ENCODE measurements at places on chromosomes 5 and 9.
A peak's percentile ranks its signal among the peaks of the same experiment; 100 is the strongest.

DNA sequence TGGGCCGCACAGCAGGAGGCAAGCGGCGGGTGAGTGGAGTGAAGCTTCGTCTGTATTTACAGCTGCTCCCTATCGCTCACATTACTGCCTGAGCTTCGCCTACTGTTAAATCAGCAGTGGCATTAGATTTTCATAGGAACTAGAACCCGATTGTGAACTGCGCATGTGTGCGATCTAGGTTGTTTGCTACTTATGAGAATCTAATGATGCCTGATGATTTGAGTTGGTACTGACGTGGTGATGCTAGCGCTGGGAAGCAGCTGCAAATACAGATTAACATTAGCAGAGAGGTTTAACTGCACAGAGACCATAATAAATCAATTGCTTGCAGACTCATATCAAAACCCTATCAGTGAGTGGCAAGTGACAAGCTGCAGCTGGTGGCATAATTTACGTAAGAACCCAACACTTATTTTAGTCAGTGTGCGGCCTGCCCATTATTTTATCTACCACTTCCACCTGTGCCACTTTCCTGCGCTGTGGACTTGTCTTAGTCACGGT, 133.4 kb upstream of the CDH9 start:
- no peak for DNase-seq

DNA sequence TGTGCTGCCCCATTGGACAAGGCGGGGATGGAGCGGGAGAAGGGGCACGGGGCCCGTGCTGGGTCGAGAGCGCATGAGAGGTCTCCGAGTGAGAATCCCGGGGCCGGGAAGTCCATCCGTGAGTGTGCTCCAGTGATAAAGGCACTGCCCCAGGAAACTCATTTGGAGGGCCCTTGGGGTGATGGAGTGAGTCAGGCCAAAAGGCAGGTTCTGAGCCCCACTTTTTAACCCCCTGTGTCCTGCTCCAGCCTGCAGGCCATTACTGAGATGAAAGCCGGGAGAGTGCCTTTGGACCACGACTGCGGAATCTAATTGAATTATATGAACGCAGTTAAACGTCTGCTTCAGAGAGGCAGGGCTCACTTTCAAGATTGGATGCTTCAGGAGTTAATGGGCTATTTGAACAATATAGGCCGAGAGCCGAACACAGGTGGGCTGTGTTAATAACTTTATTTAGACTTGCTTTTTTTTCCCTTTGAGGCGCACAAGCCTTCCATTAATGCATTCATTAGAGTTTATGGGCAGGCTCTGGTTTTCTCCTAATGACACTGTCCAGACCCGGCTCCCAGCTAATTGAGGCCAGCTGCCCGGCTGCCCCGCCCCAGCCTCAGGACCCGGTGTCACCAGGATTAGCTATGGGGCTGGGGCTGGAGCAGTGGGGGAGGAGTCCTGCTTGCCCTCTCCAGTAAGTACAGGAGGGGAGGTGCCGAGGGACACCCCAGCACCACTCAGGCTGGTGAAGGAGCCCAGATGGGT, 79.1 kb upstream of the LMX1B start:
- DNase-seq, result no peak

DNA sequence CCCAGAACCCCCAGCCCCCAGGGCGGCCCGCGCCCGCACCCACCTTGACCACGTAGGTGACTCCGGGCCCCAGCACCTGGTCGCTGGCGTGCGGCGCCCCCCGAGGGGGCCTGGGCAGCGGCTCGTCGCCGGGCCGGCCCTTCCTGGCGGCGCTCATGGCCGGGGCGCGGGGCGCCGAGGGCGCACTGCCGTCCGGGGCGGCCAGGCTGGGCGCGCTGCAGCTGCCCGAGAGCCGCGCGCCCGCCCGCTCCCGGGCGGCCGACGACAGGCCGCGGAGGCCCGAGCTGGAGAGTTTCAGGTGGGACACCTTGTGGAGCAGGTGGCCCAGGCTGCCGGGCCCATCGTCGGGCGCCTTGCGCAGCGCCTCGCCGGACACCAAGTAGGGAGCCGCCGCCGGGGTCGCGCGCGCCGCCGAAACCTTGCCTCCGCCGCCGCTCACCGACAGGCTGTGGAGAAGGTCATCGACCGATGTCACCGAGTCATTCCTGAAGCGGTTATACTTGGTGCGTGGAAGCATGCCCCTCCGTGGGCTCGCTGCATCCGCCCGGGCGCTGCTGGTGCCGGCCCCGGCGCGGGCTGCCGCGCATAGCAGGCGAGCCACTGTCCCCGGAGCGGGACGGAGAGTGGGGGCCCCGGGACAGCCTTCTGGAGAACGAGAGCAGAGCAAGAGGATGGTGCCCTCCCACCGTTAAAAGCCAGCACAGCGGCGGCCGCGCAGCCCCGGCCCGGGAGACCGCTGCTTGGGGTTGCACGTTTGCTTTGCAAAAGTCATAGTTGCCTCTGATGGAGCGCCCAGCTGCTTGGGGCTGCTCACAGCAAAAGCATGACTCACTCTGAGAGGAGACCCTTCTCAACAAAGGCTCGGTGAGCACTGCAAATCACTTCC, at the start of gene SHC3:
Gene SHC3, minus strand, starts transcription at position 875 of the 886 bp plus-strand sequence. Its CDS starts 358 bp downstream, at position 517.
- peak; percentile 11 for DNase-seq

- DNase-seq, result no peak
Measured at GRCh38 chr9:124102363-124102762, 90.8 kb downstream of the LHX2 start.

DNA sequence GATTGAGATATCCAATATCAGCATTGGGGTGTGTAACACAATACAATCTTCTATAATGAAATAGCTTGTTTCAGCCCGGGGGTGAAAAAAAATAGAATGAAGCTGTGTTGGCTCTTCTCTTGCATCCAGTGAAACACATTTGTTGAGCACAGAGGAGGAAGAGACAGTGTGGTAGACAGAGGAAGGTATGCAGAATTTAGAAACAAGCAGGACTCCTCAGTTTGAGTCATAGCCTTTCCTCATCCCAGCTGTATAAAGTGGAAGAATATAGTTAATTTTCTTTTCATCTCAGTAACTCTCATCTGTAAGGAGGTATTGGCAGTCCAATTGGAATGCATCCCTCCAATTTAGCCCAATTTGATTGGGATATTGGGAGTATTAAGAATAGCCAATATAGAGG, 302.2 kb upstream of the VLDLR start:
- DNase-seq, result no peak

DNA sequence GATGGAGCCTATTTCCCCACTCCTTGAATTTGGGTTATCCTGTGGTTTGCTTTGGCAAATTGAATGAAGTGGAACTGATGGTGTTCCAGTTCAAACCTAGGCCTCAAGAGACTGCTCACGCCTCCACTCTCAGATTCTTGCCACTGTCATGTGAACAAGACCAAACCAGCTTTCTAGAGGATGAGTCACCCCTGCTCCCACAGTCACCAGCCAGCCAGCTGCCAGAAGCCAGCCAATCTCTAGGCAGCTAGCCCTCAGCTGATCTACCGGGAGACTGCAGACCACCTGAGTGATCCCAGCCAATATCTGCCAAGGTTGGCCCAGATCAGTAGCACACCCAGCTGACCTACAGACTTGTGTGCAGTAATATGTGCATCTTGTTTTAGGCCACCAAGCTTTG, 300.6 kb downstream of the TMEM38B start:
- no peak for DNase-seq

DNA sequence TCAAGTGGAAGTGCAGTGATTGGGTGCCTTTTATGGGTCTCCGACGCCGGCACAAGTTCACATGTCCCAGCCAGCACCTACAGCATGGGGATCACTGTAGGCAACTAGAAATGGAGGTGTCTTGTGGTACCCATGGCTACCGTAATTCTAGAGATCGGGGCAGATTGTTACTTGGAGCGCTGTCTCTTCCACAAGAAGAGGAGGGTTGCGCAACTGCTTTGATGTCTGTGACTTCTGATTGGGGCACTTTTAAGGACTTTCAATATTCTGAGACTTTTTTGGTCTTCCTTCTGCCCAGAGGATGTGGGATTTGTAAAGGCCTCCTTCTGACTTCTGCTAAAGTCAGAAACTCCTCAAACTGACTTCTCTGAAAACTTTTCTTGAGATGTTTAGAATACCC, 41.9 kb downstream of the GLRX start:
- DNase-seq, result peak; percentile 61

DNA sequence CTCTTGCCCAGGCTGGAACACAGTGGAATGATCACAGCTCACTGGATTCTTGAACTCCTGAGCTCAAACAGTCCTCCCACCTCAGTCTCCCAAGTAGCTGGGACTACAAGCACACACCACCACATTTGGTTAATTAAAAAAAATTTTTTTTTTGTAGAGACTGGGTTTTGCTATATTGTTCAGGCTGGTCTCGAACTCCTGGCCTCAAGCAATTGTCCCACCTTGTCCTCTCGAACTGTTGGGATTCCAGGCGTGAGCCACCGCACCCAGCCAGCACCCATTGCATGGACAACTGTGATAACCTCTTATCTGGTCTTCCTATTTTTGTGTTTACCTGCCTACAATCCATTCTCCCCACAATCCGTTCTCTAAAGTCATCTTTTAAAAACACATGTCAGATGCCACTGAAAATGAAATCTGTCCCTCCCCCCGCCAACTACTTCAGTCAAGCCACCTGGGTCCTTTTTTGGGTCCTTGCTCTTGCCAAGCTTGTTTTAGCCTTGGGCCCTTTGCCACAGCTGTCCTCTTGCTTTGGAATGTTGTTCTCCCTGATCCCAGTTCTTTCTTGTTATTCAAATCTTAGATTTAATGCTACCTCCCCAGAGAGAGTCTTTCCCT, 250.5 kb downstream of the PIK3R1 start:
- DNase-seq, result no peak

DNA sequence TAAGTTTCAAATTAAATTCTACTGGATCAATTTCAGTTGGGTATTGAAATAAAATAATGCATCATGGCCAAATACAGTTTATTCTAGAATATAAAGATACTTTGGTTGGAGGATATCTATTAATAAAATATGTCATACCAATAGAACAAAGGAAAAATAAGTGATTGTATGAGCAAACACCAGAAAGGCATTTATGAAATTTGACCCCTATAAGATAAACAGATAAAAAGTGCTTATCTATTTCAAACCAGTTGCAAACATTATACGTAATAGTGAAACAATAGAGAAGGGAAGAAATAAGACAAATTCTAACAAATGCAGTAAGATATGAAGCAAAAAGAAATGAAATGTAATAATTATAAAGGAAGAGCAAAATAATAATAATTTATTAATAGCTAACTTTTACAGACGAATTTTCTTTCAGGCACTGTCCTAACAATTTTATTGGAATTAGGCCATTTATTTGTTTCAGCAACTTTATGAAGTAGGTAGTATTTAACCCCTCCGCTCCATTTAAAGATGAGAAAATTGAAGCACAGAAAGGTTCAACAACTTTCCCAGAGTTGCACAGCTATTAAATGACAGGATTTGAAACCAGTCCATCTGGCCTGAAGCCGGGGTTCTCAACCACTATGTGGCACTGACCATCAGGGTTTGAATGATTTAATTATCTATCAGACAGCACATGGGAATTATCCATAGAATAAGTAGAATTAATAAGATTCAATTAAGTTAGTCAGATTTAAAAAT, 20.8 kb downstream of the ANKRD55 start:
- DNase-seq, result no peak

- DNase-seq, result no peak
Measured at GRCh38 chr9:71349218-71349617, 227.8 kb upstream of the TRPM3 start.

GRCh38 chr9:8332331-8332650, 532.7 kb upstream of the DMAC1 start:
- no peak for DNase-seq

- DNase-seq, result peak; percentile 59
Measured at GRCh38 chr5:154858972-154859871, 795 bp downstream of the CNOT8 start.

- peak; percentile 20 for DNase-seq
Measured at GRCh38 chr5:122076669-122077365, 1.2 kb downstream of the LOX start.

DNA sequence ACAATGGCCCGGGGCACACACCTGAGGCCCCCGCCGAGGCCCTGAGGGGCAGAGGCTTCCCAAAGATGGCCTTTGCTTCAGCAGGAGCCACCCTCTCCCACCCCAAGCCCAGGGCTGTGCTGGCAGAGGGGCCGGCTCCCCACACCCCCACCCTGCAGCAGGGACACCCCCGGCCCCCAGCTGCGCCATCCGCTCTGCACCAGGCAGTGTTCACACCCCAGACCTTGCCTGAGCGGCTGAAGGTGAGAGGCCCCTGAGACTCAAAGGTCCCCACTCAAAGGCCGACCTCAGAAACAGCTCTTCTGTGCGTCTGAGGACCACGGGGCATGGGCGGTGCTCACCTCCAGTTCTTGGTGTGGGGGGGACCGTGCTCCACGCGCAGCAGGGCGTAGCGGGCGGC, 37.6 kb downstream of the SLC12A7 start:
- DNase-seq, result no peak

GRCh38 chr5:131968396-131968954, 23.0 kb upstream of the MEIKIN start:
- no peak for DNase-seq

GRCh38 chr5:145598184-145598583, 237.0 kb downstream of the PRELID2 start:
- no peak for DNase-seq

DNA sequence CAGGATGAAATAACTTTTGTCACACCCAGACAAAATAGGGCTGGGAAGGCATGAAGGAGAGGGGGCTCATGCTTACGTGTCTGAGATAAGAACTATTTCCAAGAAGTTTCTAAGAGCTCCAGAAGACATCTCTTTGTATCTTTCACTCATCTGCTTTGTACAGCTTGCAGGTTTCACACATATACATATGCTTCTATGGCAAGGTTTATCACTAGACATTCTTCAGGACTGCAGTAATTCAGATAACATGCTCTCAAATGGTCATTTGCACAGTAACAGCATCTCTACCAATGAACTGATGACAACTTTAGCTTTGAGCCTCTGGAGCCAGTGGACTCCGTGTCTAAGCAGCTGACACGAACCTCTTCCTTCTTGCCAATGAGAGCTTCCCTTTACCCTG, 3.2 kb downstream of the OR1J1 start:
- no peak for DNase-seq

DNA sequence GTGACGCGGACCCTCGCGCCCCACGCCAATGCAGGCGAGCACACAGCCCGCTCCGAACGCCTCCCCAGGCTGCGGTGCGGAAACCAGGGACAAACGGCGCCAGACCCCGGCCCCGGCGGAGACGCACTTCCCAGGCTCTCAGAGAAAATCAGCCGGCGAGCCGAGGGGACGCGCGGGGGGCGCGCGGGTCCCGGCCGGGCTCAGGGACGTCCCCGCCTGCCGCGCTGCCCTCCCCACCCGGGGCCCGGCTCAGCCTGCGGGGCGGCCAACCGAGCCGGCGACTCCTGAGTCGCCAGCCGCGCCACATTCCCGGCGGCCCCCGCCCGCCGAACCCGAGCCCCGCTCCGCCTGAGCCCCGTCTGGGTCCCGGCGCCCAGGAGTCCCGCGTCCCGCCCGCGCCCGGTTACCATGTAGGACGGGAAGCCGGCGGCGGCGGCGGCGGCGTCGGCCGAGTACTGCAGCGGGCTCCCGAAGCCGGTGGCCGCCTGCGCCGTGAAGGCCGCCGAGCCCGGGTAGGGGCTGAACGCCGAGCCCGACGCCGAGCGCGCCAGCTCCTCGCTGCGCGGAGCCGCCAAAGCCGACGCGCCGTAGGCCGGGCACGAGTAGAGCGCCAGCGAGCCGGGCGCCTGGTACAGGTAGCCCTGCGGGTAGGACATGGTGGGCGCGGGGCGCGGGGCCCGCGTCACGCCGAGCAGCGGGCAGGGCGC, 566 bp downstream of the IRX2 start:
- no peak for DNase-seq
